ENCODE measurements at places on chromosomes 5 and 9. TPM values are rescaled to one million over a fixed set of nuclear protein-coding genes. Genes with fewer than 3 reads are reported as not detected.

DNA sequence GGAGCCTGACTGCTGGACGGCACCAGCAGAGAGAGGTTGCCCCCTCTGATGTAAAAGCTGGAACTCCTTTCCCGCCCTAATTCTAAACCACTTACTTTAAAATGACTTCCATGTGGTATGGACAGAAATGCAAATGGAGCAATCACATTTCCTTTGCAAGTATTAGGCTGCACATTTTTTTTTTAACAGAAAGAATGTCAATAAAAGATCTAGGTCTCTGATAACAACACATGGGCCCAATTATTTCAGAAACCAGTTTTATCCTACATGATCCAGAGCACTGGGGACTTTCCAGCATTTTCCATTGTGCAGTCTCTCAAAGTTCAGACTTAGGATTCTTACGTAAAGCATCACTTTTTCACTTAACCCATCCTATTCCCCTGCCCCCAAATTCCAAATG is 203.7 kb downstream of the NXNL2 start:
- no peak for DNase-seq
- no peaks in the 10 kb centered on the region for H3K27me3 ChIP-seq
- H3K36me3 ChIP-seq: no peaks in the 10 kb centered on the region
- H3K27ac ChIP-seq: no peak overlapping the region
- H3K4me3 ChIP-seq: no peak overlapping the region
- no peaks in the 10 kb centered on the region for H3K4me1 ChIP-seq

The FAM221B gene
- not detected for total RNA-seq

DNA sequence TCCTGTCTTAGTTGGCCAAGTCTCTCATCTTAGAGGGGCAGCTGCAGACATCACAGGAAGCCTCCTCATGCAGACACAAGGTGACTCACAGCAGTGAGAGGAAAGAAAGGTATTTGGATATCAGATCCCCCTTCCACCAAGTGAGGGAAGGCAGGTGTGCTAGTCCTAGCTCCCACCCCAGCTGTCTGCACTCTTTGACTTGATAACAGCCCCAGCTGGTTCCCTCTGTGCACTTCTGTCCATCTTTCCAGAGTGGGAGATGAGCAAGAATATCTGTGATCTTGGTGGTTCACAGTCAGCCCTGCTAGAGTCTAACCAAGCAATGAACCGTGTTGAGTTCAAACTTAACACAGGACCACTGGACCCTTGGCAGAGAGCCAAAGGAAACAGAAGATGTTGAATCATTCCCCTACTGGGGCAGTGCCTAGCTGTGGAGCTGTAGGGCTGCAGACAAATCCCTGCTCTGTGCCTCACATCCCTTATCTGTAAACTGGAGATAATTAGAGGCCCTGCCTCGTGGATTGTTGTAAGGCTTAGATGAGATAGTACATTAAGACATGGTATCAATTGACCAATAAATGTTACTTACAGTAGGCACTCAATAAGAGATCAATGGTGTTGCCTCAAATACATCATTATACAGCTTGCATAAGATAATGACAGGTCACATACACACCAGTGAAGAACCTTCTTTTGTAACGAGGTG is 39.1 kb downstream of the SH3RF2 start:
- H3K4me1 ChIP-seq: peaks cover 85% of the 10 kb centered on the region
- no peak overlapping the region for H3K4me3 ChIP-seq
- peak; percentile 66 for DNase-seq
- H3K27me3 ChIP-seq: no peaks in the 10 kb centered on the region
- peak overlapping the region; percentile 54 for H3K27ac ChIP-seq

- no peaks in the 10 kb centered on the region for H3K36me3 ChIP-seq
- H3K4me1 ChIP-seq: peaks cover 4% of the 10 kb centered on the region
- H3K27ac ChIP-seq: peak within 1 kb of the TSS; percentile 61
- peak within 1 kb of the TSS; percentile 67 for H3K4me3 ChIP-seq
- peak; percentile 87 for DNase-seq
- no peaks in the 10 kb centered on the region for H3K27me3 ChIP-seq
These were observed at the start of gene AGTPBP1 for GRCh38 chr9:85741875-85742596. Gene AGTPBP1, minus strand, starts transcription at chr9:85741954. Its CDS starts 29,421 bp downstream, at chr9:85712533.

DNA sequence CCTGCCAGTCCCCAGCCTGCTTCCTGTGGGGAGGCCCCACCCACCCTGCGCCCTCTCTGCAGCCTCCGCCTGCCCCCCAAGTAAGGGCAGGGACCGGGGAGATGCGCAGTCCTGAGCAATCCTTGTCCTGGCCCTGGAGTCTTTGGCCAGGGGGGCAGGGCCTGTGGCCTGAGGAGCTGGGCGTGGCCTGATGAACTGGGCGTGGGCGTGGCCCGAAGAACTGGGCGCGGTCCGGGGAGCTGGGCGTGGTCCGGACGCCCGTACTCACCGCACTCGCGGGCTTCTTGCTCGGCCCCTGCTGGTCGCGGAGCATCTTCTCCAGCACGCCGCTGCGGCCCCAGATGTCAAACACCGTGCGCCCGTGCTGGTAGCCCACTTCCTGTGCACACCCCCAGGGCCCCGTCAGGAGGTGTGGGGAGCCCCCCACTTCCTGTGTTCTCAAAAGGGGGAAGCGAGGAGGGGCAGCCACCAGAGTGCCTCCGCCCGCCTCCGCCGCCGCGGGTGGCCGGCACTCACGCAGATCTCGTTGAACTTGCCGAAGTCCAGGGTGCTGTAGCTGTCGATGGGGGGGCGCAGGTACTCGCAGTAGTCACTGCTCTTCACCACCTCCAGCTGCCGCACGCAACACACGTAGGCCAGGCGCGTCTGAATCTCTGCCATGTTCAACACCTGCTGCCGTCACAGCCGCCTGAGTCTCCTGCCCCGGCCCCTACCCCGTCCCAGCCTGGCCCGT is 2.7 kb upstream of the NSMF start:
- DNase-seq: peak; percentile 59
- 0 out of 2 replicates have a peak, but pooled peaks cover 2% of the 10 kb centered on the region for H3K36me3 ChIP-seq
- no peak overlapping the region for H3K27ac ChIP-seq
- no peak overlapping the region for H3K4me3 ChIP-seq
- peaks cover 7% of the 10 kb centered on the region for H3K4me1 ChIP-seq
- no peaks in the 10 kb centered on the region for H3K27me3 ChIP-seq

The OR1Q1 gene
- not detected for total RNA-seq

- no peak overlapping the region for H3K27ac ChIP-seq
- no peaks in the 10 kb centered on the region for H3K4me1 ChIP-seq
- H3K4me3 ChIP-seq: no peak overlapping the region
- no peaks in the 10 kb centered on the region for H3K36me3 ChIP-seq
These were observed 308.0 kb upstream of the NREP start for GRCh38 chr5:112064956-112065355.

DNA sequence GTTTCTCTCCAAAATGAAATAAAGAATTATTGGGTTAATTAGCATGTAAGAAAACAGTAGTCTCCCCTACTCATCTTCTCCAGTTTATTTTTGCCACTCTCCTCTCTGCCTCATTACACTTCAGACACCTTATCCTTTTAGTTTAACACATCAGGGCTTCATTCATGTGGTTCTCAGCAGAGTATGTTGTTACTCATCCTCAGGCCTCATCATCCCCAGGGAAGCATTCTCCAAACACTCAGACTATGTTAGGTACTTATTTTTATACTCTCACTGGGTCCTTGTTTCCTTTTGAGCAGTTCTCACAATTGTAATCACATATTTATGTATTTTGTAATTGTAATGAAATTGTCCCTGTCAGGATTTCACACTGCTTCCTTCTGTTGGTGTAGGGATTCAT is 470.5 kb downstream of the PDE4D start:
- no peak overlapping the region for H3K4me3 ChIP-seq
- no peak overlapping the region for H3K27ac ChIP-seq
- no peaks in the 10 kb centered on the region for H3K27me3 ChIP-seq
- DNase-seq: no peak

GRCh38 chr5:36870399-36871040 is 6.0 kb upstream of the NIPBL start:
- H3K36me3 ChIP-seq: no peaks in the 10 kb centered on the region
- 0 out of 2 replicates have a peak, but pooled peaks cover 10% of the 10 kb centered on the region for H3K4me1 ChIP-seq
- no peak for DNase-seq
- no peak overlapping the region for H3K4me3 ChIP-seq
- no peaks in the 10 kb centered on the region for H3K27me3 ChIP-seq

- no peak for DNase-seq
- no peak overlapping the region for H3K27ac ChIP-seq
- no peak overlapping the region for H3K4me3 ChIP-seq
- no peaks in the 10 kb centered on the region for H3K27me3 ChIP-seq
- no peaks in the 10 kb centered on the region for H3K36me3 ChIP-seq
- peaks cover 17% of the 10 kb centered on the region for H3K4me1 ChIP-seq
These were observed 447.8 kb downstream of the PLK2 start for GRCh38 chr5:58012102-58012501.

The SRD5A1 gene
- 22.0 TPM for total RNA-seq

- no peaks in the 10 kb centered on the region for H3K4me1 ChIP-seq
- DNase-seq: no peak
- no peak overlapping the region for H3K4me3 ChIP-seq
- H3K27ac ChIP-seq: no peak overlapping the region
These were observed 542.6 kb downstream of the CSNK1G3 start for GRCh38 chr5:124054564-124054963.

The NCS1 gene
- total RNA-seq: 19.1 TPM

The AMBP gene
- total RNA-seq: 2.6 TPM

The CHSY3 gene
- total RNA-seq: 0.46 TPM

DNA sequence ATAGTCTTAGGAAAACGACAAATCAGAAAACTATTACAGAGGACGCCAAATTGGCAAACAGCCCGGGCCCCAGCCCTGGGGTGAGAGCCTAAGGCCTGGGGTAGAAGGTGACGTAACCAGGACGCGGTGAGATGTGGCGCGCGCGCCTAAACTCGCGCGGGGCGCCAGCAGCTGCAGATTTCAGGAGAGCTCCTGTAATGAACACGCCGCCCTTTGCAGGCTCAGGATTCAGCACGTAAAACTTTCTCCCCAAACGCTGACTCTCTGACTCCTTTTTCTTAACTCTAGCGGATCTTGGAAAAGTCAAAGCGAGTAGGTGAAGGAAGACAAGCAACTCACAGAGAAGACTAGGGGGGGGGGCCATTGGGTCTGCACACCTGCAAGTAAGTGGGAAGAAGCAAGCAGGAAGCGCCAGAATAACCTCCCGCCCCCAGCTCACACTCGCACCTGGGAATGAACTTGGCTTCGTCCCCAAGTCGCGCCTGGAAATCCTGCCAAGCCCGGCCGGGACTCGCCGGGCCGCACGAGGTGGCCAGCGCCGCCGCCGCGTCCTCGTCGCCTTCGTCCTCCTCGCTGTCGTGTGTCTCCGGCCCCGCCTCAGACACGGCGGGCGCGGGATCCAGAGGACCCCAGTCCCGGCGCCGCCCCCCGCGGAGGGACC is 822 bp downstream of the RASEF start:
- DNase-seq: peak; percentile 2
- H3K27me3 ChIP-seq: no peaks in the 10 kb centered on the region
- H3K4me1 ChIP-seq: no peaks in the 10 kb centered on the region
- no peaks in the 10 kb centered on the region for H3K36me3 ChIP-seq

The SOX30 gene
- 3.1 TPM for total RNA-seq

The SEMA4D gene
- total RNA-seq: 16.0 TPM

GRCh38 chr9:98958271-98958984 is 14.7 kb downstream of the COL15A1 start:
- H3K27ac ChIP-seq: no peak overlapping the region
- DNase-seq: no peak
- H3K27me3 ChIP-seq: no peaks in the 10 kb centered on the region
- no peaks in the 10 kb centered on the region for H3K4me1 ChIP-seq
- H3K4me3 ChIP-seq: no peak overlapping the region

The NMUR2 gene
- 0.57 TPM for total RNA-seq

The AJM1 gene
- 3.6 TPM for total RNA-seq

DNA sequence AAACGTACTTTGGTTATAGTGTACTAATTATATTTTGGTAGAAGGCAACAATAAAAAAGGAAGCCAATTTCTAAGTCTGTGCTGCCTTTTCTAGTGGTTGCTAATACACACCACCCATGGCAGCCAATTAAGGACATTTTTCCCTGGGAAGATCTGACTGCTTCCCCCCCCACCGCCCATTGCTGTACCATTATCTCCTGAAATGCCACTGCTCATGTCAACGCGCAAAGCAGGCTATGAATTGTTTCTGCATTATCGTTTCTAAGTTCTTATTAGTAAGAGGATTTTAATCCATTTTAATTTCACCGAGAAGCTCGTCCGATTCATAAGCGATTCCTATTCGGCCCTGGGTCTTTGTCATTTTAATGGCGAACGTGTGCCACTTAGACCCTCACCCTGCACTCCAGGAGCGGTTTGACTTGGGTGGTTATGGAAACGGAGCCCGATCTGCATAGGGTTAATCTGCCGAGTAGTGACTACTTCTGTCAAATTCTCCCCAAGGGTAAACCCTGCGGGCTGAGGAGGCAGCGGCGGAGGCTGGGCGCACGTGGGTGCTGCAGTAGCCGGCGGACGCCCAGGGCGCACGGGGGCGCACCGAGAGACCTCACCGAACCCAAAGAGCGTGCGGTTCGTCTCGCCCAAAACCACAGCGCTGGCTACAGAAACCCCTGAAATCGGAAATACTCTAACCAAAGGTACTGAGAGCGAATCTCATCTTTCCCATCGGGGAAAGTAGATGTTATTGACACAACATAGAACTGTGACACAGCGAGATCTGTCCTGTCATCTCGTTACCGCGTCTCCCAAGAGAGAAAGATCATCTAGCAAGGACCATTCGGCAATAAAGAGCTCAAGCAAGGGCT is 55.8 kb upstream of the SHC3 start:
- H3K36me3 ChIP-seq: no peaks in the 10 kb centered on the region
- H3K27me3 ChIP-seq: no peaks in the 10 kb centered on the region
- peak; percentile 7 for DNase-seq
- H3K4me1 ChIP-seq: no peaks in the 10 kb centered on the region
- no peak overlapping the region for H3K4me3 ChIP-seq
- no peak overlapping the region for H3K27ac ChIP-seq

DNA sequence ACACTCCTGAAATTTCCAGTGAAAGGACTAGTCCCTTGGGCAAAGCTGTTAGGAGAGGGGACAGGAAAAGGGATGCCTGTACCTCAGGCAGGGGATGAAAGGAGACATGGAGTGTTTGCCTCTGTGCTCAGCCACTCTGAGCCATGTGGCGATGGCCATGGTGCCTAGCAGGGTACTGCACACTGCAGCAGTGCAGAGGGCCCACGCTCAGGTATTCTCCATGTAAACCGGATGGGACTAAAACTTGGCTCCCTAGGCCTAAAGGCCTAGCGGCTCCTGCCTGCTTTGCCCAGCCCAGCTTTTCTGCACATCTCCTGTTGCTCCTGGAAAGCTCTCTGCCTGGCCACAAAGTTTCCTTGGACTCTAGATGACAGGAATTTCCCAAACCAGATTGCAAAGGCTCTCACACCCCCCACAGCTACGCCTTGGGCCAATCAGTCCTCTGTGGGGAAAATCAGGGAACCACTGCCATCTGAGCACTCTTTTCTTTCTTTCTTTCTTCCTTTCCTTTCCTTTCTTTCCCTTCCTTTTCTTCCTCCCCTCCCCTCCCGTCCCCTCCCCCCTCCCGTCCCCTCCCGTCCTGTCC is 44.3 kb downstream of the HABP4 start:
- no peak overlapping the region for H3K4me3 ChIP-seq
- H3K27ac ChIP-seq: peak overlapping the region; percentile 24
- DNase-seq: no peak
- peaks cover 18% of the 10 kb centered on the region for H3K4me1 ChIP-seq

DNA sequence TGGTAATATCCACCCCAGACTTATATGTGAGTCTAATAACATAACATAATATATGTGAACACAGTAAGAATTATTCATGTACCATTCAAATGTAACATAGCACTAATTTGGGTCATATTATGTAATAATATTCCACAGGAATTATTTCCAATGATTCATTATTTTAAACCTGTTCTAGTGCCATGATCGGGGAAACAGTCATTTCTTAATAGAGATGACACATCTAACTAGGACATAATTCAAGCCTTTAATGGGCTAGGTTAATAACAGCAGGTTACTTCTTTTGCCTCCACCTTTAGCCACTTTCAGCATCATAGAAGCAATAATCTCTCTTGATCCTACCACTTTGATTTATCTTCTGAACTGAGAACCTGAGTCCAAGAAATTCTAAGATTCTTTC is 12.3 kb downstream of the SPINK9 start:
- no peak overlapping the region for H3K4me3 ChIP-seq
- no peaks in the 10 kb centered on the region for H3K36me3 ChIP-seq
- H3K4me1 ChIP-seq: 0 out of 2 replicates have a peak, but pooled peaks cover 3% of the 10 kb centered on the region
- no peaks in the 10 kb centered on the region for H3K27me3 ChIP-seq
- no peak overlapping the region for H3K27ac ChIP-seq

All from Caco-2 (cell line).